ENCODE measurements at places on chromosomes 2 and 18.

DNA sequence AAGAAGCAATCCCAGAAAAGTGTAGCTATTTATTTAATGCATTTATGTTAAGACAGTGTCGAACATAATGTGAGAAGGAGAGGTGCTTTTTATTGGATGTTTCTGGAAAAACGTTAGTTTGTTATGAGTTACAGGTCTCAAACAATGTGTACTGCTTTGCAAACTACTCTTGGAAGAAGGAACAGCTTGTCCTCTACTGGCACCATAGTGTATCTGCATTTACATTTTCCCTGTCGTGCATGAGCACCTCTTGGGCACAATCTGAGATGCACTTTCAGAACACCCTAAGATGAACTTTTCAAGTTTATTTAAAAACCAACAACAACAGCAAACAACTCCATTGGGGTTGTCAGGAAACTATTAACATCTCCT, 22.8 kb downstream of the CCNYL1 start:
- no peak for DNase-seq

GRCh38 chr2:180478883-180479282, 471.8 kb upstream of the CWC22 start:
- DNase-seq, result no peak

DNA sequence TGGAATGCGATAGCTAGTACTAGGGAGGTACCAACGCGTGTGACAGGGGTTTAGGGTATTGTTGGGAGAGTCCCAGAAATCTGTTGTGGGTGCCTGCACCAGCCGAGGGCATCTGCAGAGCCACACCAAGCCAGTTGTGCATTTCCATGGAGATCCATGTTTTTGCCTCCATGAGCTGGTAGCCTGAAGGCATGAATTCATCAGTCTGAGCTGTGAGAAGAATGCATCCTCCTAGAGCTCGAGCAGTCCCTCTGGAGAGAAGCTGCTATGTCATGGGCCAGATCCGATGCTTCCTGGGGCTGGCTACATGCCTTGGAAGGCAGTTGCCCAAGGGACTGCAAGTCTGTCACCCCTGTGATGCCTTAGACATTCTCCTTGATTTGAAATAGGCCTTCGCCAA, 57.9 kb downstream of the LIPG start:
- DNase-seq, result no peak

- no peak for DNase-seq
Measured at GRCh38 chr2:124267794-124268193, 242.7 kb downstream of the CNTNAP5 start.

GRCh38 chr2:229861431-229861830, 60.4 kb downstream of the TRIP12 start:
- no peak for DNase-seq

DNA sequence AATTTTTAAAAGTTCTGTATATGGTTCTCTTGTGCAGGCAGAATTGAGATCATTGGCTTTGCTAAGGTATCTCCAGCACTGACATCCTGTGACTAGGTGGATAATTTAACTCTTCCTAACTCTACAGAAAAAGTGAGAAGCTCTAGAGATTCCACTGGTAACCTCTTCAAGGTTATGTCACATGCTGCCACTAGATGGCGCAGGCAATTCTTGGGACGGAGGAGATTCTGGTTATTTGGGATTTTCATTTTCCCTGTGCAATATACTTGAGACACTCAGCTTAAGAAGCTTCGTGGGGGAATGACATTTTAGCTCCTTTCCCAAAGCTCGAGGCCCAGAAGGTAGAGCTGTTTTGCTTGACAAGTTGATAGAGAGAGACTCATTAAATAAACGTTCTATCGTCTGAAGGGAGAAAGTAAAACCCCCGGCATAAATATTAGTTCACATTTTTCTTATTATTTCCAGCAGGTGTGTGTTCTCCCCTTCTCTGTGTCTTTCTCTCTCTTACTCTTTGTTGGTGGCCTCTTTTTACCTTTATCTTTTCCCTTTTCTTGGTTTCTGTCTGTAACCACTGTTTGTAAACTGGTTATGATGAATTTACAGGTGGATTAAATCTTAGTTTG, 26.6 kb upstream of the LANCL1 start:
- DNase-seq, result no peak

DNA sequence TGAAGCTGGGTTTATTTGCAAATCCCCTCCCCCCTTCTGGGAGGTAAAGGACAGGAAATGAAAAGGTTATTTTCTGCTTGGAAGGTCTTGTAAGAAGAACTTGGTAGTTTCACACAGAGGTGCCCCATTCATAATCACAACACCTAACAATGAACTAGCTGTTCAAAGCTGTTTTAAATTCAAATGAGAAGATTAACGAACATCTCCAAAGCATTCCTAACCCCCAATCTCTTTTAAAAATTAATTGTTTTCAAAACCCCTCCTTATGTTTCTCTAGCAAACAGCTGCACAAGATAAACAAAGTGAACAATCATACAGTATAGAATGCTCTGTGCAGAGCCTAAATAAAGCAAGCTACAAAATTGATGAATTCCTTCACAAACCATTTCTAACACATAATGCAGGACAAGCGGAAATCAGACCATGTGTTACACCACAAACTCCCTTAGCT, 271.4 kb downstream of the SATB2 start:
- no peak for DNase-seq

DNA sequence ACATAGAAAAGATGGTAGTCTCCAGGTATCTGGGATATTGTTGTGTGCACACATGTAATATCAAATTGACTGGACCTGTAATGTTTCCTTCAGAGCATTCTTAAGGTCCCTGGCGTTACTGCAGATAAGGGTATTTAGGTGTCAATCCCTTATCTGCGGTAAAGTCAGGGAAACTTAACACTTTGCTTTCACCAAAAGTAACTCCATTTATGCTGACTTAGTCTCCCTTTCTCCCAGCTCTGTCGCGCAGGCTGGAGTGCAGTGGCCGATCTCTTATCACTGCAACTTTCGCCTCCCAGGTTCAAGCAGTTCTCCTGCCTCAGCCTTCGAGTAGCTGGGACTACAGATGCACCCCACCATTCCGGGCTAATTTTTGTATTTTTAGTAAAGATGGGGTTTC, 1.8 kb downstream of the CNNM3 start:
- no peak for DNase-seq

DNA sequence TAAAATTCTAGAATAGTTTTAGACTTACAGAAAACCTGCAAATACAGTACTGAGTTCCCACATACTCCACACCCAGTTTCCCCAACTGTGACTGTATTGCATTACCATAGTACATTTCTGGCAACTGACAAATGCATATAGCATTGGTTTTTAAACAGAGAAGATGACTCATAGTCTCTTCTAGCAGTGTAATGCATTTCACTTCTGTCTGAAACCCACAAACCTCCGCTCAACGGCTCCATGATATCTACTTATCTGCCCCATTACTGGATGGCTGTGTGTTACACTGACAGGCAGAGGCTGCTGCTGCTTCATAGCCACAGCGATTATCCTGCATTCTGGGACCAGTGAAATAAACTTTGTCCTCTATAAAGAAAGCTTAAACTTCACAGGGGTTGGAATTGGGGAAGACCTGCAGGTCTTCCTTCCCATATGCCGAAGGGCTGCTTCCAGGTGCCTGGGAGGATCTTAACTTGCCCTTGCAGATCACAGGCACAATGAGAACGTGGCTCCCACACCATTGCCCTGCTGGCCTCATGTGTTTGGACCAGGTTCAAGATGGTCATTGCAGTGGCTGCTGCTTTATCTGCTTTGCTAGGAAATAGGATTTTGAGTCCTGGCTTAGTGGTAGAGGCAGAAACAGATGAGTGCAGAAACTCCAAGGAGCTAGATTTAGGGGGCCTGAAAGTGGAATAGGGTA, 742.6 kb upstream of the HS6ST1 start:
- DNase-seq, result no peak

DNA sequence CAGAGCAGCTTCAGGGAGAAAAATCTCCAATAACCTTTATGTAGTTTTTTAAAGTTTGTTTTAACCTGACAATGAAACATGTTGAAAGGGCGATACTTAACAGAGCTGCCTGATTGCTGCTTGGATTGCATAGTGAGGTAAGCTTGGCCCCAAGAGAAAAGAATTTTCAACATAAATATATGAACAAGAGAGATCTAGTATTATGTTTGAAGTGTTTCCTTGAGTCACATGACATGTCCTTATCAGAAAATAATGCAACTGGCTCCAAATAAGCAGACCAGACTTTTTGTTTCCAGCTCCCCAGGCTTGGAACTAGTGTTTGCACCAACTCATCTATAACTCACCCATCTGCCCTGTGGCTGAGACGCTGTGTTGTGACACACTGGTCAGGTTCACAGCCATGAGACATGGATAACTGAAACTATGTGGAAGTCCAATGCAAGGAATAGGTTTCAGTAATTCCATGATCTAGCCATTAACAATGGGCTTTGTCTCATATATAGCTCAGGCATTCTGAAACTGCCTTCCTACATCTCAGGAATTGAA, 44.7 kb downstream of the ABCB11 start:
- DNase-seq, result no peak

DNA sequence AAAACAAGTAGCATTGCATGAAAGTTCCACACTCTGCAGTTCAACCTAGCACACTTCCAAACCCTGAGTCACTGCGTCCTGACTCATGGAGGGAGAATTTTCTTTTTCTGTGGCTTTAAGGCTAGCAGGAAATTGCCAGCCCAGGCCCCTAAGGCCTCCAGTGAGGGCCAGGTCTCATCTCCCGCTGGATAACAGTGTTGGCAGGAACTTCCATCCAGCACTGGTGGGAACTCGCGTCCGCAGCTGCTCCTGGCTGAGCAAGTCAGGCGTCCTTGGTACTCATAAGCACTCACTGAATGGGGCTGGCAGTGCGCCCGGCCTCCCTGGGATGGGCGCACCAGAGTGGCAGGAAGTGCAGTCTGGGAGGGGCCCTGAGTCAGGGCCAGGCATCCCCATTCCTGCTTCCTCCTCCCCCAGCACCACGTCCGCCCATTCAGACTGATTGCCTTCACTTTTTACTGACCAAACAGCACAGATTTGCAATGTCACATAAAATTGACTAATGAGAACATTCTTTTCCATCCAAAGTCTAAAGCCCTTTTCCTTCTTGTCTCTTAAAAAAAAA, 14.3 kb downstream of the MALL start:
- DNase-seq, result peak; percentile 86

DNA sequence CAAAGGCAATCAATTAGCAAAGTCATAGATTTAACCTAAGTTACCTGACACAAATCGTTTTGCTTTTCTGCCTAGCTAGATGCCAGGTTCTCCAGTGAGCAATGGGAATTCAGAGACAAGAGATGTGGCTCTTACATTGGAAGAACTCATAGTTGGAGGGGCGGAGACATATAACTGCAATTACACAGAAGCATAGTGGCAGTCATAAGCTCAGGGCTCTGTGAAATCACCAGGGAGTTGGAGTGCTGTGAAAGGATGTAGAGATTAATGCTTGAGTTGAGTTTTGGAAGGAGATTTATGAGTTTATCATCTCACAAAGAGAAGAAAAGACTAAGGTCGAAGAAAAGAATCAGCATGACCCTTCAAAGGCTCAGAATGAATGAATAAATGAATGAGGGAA, 457.2 kb upstream of the TRIB2 start:
- no peak for DNase-seq

DNA sequence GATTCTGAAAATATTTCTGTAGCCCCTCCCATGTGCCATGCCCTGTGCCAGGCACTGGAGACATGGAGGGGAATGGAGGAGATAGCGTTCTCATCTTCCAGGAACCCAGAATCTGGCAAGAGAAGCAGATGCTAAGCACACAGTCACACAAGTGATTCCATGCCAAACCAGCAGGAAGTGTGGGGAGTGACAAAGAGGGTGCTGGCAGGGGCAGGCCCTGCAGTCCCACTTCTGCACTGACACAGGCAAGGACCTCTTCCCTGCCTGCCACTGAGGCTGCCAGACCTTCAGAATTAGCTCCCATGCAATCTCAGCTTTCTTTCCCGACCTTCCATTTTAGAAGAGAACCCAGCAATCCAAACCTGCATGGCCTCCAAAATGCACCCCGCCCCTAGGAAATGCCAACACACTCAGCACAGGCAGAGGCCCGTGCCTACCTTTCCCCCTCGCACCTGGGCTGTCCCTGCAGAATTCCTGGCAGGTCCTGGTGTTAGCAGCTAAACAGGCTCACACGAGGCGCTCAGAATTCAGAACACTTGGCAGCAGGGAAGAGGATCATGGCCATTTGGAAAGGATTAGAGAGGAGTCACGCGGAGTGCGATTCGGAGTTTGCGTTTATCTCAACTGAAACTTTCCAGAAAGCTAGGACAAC, 155.3 kb downstream of the MSH2 start:
- no peak for DNase-seq

DNA sequence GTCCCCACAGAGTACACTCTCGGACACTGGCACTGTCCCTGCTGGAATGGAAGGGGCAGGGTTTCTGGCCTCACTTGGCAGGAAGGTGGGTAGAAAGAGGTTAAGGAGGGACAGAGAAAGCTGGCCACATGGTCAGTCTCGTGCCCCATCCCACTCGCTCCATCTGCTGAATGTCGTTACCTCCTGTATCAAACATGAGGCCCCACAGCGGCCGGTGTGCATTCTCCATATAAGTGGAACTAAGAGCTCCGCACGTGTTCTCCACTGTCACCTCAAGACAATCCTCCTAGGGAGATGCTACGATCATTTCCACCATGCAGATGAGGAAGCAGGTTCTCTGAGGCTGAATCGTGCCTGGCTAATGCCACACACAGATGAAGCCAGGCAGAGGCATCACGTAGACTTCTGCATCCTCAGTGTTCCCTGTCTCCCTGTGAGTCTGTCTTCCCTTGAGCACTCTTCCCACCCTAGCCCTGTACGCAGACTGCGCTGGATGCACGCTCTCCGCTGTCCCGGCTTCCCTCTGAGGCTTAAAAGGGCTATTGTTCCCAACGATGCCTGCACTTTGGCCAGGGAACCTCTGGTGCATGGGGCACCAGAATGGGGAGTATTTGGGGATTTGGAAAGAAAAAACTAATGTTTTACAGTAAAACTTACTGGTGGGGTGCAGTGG, 35.1 kb downstream of the MAL start:
- DNase-seq, result no peak

DNA sequence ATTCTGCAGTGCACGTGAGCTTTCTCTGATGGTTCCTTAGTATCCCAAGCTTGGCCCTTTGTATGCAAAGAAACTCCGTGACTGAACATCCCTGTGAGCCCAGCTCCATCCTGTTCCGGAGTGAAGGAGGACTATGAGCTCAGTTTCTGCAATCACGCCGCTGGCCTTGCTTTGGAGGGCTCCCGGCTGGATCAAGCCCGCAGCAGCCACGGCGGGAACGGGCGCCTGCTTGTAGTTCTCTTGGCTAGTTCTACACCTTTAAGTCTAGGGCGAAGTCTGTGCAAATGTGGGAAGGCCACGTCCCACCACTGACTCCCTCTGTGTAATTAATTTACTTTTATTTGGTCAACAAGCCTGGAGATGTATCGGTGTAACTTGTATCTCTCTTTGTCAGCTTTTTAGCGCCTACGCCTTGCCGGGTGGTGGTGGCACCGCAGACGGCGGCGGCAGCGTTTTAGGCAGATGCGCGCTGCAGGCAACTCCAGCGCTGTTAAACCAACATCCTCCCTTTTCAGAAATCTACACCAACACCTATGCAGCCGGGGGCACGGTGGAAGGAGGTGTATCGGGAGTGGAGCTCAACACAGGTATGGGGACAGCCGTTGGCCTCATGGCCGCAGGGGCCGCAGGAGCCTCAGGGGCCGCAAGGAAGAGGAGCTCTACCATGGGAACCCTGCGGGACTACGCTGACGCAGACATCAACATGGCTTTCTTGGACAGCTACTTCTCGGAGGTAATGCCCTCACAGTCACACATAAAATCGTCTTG, 34.3 kb downstream of the DSG4 start:
- no peak for DNase-seq

GRCh38 chr2:107414376-107414775, 412.3 kb upstream of the RGPD4 start:
- DNase-seq, result no peak

GRCh38 chr18:67218556-67218955, 298.0 kb downstream of the DSEL start:
- no peak for DNase-seq

Measured in GOT3 (cell line).